ENCODE measurements at places on chromosomes 13 and 19.

DNA sequence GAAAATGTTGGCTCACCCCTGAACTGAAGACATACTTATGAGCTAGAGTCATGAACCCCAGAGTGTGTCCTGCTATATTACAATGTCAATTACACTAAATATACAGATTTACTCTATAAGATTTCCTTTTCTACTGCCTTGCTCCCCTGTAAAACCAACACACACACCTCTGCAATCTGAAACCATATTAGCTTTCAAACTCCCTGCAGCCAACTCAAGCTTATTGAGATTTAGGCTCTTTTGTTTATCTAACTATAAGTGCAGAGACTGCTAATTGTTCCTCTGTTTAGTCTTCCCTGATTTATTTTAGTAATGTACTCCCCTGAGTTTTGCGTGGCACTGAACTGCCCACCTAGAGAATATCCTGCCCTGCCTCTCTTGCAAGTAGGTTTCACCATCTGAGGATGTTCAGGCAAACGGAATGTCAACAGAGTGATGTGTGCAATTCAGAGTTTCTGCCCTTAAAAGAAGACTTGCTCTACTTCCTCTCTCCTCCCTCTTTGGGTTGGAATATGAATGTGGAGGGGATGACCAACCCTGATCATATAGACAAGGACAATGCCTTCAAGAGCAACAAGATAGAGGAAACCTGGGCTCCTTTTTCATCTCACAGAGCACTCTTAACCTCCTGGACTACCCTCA, 22.3 kb downstream of the FAM216B start:
- DNase-seq: no peak

GRCh38 chr19:39086386-39086785, 2.2 kb downstream of the ACP7 start:
- no peak for DNase-seq

DNA sequence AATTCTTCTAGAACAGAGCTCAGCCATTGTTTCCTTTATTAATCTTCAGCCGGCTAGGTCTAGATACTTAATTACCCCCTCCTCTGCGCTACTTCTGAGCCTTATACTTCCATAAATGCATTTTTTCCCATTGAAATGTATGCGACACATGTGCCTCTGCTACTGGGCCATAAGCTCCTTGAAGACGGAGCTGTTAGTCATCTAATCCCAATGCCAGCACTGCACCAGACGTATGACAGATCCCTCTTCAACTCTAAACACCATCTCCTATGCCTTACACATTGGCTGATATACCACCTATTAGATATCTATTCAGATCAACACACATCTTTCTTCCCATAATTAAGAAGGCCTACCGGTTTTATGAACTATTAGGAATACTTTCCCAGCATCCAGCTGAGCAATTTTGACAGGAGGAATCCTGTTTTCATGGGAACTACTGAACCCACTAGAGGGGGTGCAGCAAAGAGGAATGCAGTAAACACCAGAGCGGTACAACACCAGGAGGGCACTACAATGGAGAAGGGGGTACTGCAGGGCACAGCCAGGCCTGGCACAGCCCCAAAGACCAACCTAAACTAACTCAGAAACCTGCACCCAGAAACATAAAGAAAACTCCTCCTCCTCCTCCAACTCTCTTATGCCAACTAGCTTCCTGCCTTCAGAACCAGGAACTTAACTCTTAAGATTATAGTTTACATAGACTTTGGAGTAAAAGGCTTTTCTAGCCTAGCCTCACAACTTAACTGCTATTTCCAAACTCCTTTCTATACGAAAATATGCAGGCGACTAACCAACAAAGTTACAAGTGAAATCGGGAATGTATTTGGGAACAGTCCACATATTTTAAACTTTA, 18.7 kb downstream of the STK24 start:
- DNase-seq: no peak

DNA sequence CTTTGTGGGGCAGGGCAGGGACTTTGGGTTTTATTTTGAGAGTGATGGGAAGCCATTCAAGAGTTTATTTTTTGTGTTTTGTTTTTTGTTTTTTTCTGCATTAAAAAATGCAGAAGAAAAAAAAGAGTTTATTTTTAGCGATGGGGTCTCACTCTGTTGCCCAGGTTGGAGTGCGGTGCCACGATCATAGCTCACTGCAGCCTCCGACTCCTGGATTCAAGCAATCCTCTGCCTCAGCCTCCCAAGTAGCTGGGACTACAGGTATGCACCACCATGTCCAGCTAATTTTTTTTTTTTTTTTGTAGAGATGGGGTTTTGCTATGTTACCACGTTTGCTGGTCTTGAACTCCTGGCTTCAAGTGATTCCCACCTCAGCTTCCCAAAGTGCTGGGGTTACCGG, 12.5 kb upstream of the CA11 start:
- DNase-seq: no peak

- no peak for DNase-seq
These were observed 133.6 kb downstream of the KDM4B start for GRCh38 chr19:5102520-5102919.

GRCh38 chr13:61410669-61411297, 4.9 kb downstream of the PCDH20 start:
- no peak for DNase-seq

- no peak for DNase-seq
These were observed 1094.3 kb upstream of the SLC10A2 start for GRCh38 chr13:104160536-104160935.

- no peak for DNase-seq
These were observed 934.8 kb upstream of the SPRY2 start for GRCh38 chr13:81275666-81276258.

DNA sequence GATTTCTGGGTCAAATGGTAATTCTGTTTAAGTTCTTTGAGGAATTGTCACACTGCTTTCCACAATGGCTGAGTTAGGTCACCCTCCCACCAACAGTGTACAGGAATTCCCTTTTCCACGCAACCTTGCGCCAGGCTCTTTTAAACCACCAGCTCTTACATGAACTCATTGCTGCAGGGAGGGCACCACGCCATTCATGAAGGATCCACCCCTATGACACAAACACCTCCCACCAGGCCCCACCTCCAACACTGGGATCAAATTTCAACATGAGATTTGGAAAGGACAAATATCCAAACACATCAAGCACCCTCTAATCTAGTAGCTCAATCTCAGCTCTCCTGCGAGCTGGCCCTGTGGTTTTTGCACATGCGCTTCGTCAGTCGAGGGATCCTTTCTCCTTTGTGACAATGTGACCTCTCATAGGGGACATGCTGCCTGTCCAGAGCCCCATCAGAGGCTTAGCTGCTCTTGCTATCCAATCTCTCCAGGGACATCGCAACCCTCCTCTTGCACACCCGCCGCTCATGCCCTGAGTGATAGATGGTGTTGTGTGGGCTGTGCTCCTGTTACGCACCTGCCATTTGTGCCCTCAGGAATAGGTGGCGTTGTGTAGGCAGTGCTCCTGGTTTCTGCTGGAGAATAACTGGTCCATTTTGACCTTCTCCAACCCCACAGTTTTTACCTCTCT, 328.0 kb downstream of the UQCRFS1 start:
- DNase-seq: no peak

- no peak for DNase-seq
These were observed 32.3 kb downstream of the CEBPG start for GRCh38 chr19:33405553-33406461.

DNA sequence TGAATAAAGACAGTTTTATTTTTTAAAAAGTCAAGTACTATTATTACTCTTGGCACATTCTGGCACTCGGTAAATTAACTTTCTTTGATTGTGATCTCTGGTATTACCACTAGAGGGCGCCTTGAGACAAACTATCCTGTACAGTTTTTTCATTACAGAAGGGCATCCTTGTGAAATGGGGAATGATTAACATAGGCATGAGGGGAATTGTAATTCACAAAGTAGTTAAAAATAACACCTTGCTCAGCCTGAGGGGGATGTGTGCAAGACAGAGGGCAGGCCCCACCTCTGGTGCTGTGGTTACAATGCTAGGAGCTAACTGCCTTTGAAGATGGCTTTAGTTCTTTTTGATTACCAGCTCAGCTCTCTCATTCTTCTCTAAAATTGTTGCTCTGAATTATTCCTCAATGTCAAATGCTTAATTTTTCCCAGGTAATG, 24.2 kb upstream of the C1QTNF9B start:
- no peak for DNase-seq

DNA sequence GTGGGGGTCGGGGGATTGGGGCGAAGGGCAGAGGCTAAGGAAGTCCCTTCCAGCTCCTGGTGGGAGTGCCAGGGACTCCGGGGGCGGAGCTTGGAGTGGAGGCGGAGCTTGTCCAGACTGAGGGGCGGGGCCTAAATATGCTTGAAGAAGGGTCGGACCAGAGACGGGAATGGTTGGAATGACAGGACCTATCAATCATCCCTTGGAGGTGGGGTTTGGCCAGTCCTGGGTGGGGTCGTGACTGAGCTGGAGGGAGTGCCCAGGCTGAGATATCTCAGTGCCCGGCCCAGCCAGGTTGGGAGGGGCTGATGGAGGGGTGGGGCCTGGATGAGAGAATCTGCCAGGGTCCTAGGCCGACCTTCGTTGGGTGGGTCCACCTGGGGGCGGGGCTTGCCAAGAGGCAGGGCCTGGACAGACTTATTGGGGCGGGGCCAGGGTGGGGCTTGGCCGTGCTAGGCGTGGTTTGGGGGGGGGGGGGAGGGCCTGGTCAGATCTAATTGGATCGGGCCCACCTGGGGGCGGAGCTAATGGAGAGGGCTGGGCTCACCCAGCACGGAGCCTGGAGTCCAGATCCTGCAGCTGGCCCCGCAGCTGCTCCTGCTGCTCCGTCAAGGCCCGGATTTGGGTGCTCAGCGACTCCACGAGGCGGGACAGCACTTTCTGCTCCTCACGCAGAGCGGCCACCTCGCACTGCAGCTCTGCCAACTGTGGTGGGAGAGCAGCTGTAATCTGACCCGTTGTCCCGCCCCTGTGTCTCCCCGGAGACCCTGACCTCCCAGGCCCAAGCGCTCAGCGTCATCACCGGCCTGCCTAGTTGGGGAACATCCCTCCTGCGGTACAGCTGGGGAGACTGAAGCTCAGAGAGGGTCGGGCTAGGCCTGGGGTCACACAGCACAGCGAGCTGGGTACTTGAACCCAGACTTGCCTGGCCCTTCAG, 2.6 kb upstream of the WIZ start:
- DNase-seq: no peak

- no peak for DNase-seq
These were observed 9.8 kb downstream of the AP1M1 start for GRCh38 chr19:16207490-16208025.

DNA sequence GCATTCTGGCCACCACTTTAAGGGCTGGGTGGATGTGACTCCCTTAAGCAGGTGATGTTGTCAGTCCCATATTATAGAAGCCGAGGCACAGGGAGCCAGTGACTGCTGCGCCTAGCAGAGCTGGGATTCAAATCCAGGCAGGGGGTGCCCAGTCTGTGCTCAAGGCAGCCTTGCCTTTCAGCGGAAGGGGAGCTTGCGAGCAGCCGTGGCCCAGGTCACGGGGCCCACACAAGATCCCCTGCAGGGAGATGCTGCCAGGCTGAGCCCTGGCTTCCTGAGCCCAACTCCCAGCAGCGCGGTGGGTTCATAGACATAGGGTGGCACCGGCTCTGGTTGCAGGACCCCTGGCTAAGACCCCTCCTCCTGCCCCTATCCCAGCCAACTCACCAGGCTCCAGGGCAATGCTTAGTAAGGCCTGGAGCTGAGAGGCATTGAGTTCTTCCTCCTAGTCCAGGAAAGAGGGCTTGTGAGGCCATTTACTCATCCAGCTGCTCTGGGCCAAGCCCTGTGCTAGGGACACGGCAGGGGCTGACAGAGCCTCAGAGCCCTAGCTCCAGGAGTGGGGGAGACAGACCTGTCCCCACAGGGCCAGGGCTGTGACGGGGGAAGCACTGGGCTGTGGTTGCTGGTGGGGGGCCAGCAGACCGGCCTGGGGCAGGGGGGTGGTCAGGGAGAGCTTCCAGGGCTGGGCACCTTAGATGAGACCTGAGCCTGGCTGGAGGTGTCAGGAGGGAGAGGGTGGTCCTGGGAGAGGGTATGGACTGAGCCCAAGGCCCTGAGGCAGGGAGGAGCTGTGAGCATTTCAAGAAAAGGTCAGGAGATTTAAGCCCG, 9.6 kb downstream of the CAPN12 start:
- DNase-seq: no peak

GRCh38 chr13:62524498-62524897, 1108.8 kb upstream of the PCDH20 start:
- DNase-seq: no peak

DNA sequence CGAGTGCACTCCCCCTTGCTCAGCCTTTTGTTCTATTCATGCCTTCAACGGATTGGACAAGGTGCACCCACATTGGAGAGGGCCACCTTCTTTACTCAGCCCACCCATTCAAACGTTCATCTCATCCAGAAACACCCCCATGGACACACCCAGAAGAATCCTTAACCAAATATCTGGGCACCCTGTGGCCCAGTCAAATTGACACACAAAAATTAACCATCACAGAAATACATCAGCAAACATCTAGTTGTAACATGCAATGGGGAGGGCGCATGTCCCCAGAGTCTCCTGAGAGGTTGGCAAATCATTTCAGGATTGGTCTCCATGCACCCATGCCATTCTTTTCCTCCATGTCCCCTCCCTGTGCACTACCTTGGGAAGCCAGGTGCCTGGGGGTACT, 167.1 kb downstream of the ZNF536 start:
- DNase-seq: no peak

GRCh38 chr13:49838989-49839388, 46.5 kb upstream of the KPNA3 start:
- no peak for DNase-seq

DNA sequence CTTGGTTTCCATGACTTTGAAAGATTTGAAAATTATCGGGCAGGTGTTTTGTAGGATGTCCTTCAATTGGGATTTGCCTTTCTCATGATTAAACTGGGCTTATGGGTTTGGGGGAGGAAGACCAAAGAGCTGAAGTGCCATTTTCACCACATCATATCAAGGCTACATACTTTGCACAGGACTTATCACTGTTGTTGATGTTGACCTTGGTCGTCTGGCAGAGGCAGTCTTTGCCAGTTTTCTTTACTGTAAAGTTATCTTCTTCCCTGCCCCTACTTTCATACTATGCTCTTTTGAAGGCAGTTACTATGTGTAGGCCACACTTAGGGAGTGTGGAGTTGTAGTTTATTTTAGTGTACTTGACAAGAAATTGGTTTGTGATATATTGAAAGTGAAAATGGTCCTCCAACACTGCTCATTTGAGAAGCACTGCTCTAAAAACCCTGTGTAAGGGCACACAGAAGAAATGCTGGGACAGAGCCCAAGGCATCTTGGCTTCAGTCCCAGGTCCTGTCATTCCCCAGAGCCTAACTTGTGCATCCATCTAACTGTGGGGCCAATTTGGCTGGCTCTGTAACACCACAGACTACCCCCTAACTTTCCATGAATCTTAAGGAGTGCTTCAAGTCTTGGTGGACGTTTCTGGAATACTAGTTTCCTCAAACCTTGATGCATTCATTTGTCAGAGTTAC, 384.9 kb downstream of the KCNRG start:
- DNase-seq: no peak

- no peak for DNase-seq
These were observed 24.7 kb upstream of the RANBP3 start for GRCh38 chr19:6002591-6002990.

- no peak for DNase-seq
These were observed 2724.7 kb downstream of the PCDH9 start for GRCh38 chr13:64505336-64505910.

- DNase-seq: no peak
These were observed 43.7 kb downstream of the PEX11G start for GRCh38 chr19:7445104-7445503.
